Left cardiac atrium (tissue), 4 donors: ENCODE measurements at places on chromosomes 2 and 18.
A peak's percentile ranks its signal among the peaks of the same experiment; 100 is the strongest.

- DNase-seq, result no peak
Observed at GRCh38 chr2:205280596-205281236, 401.6 kb upstream of the NRP2 start.

GRCh38 chr18:36189486-36189885 is 2.2 kb downstream of the MOCOS start:
- no peak for DNase-seq

DNA sequence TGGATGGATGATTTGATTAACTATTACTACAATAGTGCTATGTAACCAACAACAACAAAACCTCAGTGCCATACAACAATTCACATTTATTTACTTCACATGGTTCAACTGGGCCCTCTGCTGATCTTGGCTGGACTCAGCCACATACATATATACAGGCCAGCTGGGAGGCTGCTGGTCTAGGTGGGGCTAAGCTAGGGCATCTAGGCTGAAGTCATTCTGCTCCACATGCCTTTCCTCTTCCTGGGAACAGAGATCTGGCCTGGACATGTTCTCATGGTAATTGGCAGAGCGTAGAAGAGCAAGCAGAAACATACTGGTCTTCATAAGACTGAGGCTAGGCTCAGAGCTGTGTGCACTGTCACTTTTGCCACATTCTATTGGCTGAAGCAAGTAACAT is 102.8 kb upstream of the RNF152 start:
- DNase-seq, result no peak

DNA sequence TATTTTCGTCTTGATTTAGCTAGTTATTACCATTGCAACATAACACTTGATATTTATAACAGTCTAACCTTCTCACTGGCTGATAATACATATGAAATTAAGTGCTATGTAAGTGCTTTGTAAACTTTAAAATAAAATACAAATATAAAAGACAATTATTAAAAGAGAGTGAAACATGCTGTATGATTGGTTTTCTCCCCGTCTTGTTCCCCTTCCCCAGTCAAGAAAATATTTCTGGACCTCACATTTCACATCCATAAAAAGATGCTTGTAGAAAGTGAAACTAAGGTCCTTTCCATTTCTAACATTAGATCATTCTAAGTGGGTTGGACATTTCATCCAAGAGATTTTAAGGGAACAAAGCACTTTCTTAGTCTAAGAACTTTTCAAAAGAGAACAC is 310.2 kb upstream of the LRATD1 start:
- DNase-seq, result no peak

- DNase-seq, result no peak
Observed at GRCh38 chr2:137115081-137115794, 349.9 kb downstream of the THSD7B start.

DNA sequence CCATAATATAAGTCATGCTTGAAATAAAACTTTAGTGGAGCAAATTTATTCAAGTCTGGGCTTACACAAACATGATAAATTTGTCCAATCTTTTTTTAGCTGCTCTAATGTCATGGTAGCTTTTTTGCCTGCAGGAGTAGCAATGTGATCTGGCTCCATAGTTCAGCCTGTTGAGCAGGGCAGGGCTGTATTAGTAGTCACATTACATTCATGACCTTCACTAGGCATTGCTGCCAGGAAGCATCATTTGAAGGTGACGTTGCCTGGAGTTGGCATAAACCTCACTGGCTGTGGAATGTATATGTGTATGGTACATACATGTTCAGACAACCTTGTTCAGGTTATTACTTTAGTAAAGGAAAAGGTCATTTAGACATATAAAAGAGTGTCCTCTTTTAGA is 76.6 kb downstream of the CCDC85A start:
- no peak for DNase-seq

DNA sequence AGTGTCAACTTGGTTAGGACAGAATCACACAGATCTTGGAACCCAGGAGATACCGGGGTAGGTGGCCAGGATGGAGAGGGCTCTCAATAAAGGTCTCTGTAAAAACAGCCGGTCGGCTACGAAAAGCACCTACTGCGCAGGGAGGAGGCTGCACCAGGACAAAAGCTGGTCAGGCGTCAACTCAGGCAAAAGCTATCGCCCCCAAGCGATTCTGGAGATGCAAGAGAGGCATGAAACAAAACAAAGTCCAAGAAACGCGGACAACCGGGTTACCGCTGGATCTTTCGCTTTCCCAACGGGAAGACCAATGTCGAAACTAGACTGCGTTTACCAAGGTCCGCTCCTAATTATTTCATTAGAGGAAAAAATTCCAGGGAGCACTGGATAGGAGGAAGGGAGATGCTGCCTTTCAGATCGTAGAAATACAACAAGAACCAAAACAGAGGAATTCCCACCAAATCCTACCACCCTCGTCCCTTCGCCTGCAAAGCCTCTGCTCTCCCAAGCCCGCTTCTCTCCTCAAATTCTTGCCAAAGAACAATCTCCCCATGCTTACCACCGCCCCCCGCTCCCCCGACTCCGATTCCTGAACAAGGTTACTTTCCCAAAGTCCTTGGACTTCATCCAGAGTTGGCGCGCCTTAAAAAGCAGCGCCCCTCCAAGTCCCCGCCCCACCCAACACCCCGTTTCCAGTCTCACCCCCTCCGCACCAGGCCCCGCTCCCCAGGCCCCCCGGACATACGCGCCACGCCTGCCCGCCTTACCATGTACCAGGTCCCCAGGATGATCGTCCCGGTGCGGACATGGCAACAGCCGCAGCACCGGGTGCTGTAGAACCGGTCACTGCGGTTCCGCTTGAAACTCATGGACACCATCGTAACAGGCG is 539 bp downstream of the LAPTM4A start:
- DNase-seq, result peak; percentile 51

- no peak for DNase-seq
Observed at GRCh38 chr2:224042191-224042696, 3.2 kb upstream of the SERPINE2 start.

DNA sequence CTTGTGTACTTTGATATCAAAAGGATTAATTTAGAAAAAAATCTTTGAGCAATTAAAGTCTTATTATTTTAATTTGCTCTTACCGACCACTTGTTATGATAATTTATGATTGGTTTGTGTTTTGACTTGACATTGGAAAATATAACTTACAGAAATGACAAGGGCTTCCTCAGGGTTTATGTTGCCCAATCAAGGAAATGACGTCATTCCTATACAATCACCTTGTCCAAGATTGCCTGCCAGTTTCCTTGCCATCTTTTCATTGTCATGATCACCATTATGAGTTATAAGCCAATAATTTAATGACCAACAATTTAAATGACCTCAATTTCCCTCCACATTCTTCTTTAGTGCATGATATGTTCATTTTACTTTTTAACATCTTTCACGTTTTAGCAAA is 351.8 kb upstream of the TMEFF2 start:
- no peak for DNase-seq

GRCh38 chr18:28204154-28204553 is 27.2 kb upstream of the CDH2 start:
- DNase-seq, result no peak

DNA sequence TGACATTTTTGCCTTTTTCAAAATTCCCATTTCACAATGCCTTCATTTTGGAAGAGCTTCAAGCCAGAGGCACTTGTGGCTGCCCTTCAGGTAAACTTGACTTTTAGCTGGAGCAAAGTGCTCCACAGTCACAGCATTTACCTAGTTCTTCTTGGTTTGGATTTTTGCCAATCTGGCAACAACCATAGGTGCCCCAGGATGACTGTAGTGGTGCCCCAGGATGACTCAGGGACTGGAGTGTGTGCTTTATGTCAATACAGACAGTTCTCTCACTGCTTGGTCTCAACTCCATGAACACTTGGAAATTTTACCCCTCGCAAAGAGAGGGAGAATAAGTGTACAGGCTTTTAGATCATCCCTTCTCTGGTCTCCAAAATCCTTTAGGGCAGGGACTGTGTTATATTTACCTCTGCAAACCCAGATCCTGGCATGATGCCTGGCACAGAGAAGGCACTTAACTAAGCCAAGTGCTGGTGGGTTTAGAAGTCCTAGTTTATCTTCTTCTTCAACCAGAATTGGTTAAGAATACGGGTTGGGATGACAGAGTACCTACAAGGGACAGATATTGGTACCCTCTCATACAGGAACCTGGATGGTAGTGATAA is 15.3 kb upstream of the PTPN4 start:
- DNase-seq, result no peak

DNA sequence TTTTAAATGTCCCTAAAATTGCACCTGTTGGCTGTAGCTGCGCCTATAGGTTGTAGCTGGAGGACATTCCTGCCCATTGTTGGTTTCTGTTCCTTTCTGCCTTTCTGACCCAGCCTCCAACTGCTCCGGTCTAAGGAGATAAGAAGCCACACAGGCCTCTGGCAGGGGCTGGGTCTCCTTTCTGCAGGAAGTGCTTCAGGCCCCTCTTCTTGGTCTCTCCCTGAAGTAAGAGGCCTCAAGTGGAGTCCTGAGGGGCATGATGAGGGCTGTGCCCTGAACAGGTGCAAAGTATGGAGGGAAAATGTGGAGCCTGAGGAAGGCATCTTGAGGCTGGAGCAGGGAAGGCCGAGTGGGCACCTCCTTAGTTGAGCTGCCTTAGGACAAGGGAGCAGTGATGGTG is 10.4 kb upstream of the SFTPB start:
- DNase-seq, result no peak

GRCh38 chr2:193935114-193935513 is 1721.9 kb upstream of the SLC39A10 start:
- no peak for DNase-seq

DNA sequence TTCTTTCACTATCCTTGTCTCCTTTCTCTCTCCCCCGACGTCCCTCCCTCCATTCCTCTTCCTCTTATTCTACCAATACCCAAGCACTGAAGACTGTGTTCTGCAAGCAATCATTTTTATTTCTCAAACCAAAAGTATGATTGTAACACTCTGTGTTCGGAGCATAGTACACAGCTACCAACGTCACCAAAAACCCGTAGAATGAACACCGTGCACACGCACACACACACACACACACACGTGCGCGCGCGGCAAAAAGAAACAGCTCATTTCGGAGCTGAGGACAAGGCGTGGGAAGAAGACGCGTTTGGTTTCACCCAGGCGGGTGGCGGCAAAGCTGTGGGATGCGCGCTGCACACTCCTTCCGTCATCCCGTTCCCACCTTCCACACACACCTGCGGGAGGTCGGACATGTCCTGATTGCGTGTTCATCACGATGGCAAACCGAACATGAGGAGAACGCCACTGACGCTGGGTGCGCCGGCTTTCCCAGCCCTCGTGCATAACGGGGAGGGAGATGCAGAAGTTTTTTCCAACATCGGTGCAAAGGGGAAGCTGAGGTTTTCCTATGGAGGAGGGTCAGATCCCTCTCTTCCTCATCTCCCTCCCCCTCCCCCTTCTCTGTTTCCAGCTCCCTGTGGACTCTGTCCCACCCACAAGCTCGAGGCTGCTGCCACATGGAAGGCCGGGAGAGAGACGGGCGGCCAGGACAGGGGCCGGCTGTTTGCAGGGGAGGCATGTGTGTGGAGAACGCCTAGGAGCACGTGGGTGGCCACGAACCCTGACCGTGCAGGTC is 20.4 kb downstream of the MBP start:
- DNase-seq, result no peak

DNA sequence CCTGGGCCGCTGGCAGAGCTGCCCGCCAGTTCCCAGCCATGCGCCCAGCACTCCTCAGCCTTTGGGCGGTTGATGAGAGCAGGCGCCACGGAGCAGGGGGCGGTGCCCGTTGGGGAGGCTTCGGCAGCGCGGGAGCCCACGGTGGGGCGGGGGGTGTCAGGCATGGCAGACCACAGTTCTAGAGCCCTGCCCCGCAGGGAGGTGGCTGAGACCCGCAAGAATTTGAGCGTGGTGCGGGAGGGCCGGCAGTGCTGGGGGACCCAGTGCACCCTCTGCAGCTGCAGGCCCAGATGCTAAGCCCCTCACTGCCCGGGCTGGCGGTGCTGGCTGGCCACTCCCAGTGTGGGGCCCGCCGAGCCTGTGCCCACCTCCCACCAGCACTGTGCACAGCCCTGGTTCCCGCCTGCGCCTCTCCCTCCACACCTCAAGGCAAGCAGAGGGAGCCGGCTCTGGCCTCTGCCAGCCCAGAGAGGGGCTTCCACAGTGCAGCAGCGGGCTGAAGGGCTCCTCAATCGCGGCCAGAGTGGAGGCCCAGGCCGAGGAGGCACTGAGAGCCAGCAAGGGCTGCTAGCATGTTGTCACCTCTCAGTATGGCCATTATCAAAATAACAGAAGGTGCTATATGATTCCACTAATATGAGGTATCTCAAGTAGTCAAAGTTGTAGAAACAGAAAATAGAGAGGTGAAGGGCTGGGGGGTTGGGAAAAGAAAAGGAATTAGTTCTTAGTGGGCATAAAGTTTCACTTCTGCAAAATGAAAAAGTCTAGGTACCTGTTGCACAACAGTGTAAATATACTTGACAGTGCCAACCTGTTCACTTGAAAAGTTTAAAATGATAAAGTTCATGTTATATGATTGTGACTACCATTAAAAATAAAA is 72.3 kb downstream of the SH3YL1 start:
- no peak for DNase-seq

DNA sequence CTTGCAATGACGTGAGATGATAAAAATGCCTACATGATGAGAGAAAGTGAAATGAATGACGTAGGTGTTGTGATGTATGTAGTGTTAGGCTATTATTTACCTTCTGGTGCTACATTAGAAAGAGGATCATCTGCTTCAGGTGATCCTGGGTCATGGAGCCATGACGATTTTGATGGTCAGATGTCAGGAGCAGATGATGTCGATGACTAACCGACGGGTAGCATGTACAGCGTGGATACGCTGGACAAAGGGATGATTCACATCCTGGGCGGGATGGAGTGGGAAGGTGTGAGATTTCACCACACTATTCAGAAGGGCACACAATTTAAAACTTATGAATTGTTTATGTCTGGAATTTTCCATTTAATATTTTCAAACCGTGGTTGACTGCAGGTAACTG is 43.5 kb upstream of the ACVR1C start:
- no peak for DNase-seq

DNA sequence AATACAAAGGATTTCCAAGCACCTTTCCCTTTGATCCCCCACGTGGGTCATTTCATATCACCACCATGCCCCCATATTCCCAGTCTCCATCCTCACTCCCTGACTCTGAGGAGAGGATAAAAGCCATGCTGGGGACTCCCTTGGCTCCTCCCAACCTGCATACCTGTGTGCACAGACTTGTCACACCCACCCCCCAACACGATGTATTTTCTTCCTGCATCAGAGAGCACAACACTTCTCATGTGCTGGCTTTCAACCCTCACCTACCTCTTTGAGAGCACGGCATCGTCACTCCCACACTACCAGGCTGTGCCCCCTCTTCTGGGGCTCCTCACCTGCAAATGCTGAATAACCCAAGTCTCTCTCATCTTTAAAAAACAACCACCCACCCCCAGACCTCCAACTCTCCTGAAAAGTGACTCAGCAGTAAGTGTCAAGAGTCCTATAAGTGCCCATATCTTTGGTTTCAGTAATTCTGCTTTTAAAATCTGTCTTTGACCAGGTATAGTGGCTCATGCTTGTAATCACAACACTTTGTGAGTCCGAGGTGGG is 53.1 kb downstream of the AP1S3 start:
- DNase-seq, result no peak

- DNase-seq, result no peak
Observed at GRCh38 chr2:225466891-225467604, 67.5 kb downstream of the NYAP2 start.

- no peak for DNase-seq
Observed at GRCh38 chr2:157868993-157869392, 7.1 kb downstream of the ACVR1 start.

GRCh38 chr2:239532859-239533258 is 132.0 kb upstream of the HDAC4 start:
- no peak for DNase-seq

GRCh38 chr2:144533221-144533620 is 13.3 kb upstream of the ZEB2 start:
- DNase-seq, result no peak
